M059J (cell line): ENCODE measurements at places on chromosomes 1 and 21. TPM values are rescaled to one million over a fixed set of nuclear protein-coding genes. Genes with fewer than 3 reads are reported as not detected.

Gene FCER1G
- total RNA-seq = not detected in 2 replicates

- DNase-seq = no peak
Measured at GRCh38 chr1:5526822-5527551, 465.2 kb downstream of the NPHP4 start.

DNA sequence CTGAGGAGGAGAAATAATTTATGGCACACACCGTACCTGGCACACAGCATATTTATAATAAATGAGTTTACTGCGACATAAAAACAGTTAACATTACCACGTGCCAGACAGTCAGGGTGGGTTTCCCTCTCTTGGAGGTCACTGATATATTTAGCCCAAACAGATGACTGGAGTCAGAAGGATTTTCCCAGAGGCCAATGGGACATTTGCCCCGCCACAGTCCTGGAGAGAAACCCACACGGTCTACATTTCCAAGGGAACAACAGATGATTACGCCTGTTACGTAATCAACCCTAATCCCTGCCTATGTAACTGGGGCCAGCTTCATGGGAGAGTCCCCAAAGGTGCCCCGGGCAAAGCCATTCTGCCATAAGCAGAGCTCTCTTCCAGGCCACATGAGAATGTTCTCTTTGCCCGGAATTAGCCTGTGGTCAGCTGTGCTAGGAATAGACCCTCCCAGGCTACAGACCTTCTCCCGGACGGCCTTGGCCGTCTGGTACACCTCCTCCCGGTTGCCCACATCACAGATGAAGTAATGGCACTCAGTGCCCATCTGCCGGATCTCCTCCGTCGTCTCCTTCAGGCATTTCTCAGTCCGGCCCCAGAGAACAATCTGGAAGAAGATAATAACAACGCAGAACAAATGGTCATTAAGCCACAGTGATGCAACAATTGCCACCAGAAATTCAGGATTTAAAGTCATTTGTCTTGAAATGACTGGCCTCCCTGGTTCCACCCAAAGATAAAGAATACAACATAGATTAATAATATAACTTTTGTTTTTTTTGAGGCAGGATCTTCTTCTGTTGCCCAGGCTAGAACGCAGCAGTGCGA lies 37.7 kb downstream of the DHRS3 start:
- DNase-seq = peak; percentile 94

- DNase-seq = peak; percentile 71
Measured at GRCh38 chr21:37582590-37582989, 216.0 kb downstream of the DYRK1A start.

GRCh38 chr1:39173119-39173994 lies 31.1 kb upstream of the MACF1 start:
- no peak for DNase-seq

DNA sequence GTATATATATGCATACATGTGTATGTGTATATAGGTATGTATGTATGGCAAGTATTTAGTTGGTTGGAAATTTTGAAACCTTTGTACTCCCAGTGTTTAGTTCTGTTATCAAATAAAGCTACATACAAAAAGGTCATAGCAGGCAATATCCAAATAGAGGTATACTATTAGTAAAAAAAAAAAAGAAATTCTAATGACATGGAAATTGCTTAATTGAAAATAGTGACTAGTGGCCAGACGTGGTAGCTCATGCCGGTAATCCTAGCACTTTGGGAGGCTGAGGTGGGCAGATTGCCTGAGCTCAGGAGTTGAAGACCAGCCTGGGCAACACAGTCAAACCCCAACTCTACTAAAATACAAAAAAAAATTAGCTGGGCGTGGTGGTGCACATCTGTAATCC lies 351.6 kb upstream of the NR5A2 start:
- no peak for DNase-seq

DNA sequence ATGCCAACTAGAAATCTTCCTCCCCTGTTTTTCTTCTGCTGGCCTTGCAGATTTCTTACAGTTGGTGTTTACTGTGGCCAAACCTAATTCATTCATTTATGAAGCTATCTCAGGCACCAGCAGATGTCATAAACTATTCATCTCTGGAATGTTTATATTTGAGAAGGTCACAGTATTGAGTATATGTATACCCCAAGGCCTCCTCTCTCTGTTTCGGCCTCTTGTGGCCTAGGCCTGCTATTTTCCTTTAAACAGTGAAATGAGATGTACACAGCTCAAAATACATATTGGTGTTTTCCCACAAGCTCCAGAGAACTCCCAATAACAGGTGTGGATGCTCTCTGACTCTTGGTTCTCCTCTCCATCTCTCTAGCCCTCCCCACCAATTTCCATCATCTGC lies 520.7 kb upstream of the CAMK1G start:
- no peak for DNase-seq

DNA sequence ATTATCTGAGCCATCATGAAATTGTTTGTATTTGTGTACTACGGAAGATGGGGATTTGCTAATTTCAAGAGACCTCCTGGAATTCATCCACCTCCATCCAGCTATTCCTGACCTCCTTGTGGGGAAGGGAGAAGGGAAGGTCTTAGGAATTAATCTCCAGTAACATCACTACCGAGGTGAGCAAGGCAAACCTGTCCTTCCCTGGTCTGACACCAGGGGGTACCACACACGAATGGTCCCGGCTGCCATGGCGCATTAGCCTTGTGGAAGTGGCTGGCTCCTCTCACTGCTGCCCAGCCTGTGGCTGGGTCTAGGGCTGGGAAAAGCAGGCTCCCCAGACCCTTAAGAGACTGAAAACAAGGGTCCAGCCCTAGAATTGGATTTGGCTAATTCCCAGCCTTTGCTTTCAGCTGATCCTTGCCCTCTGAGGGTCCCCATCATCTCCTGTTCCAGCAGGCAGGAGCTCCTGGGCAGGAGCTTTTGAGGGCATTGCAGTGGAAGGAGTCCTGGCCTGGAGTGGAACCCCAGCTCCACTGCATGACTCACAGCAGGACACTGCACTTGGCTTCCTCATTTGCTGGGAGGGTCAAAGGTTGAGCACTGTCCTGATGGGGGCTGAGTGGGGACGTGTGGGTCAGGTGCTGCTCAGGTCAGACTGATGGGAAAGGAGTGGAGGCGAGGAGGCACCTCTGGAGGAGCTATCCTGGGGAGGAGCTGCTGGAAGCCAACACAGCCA lies 34.8 kb downstream of the RIMS3 start:
- DNase-seq = no peak

- DNase-seq = no peak
Measured at GRCh38 chr1:111720274-111720976, 18.8 kb downstream of the INKA2 start.

Gene PLA2G2C
- total RNA-seq = not detected in 2 replicates

DNA sequence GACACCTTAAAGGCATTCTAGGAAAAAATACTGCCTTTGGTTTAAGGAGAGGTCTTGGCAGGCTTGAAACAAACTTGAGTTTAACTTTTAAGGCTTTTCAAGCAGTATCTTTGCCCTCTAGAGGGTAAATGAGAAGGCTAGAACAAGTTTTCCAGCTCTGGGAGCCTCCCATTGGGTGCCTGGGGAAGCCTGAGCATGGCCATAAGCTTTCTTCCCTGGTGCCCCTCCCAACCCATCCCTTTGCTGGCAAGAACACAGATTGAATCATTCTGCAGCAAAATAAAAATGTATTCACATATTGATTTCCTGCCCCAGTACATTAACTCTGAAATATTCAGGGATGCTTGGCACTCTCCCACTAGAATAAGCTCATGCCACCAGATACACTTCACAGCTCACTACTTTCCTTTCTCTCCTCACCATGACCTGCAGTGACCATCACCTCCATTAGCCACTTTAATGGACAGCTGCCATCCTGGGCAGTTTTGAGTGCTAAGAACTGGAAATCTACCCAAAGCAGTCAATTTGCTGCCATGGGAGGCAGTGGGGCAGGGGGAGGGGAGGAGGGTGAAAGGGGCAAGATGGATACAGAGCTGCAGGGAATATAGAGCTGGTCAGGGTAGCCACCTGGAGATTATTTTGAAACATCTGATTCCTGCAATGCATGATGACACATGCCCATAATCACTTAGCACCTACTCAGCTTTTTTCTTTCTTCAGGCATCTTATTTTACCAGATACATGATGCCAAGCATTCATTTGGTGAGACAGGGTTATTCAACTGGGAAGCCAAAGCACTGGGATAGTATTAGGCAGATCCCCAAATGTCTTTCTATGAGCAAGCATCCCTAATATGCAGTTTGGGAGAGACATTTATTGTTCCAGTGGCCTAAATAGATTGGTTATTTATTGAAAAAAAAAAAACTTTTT lies 140.6 kb downstream of the SYT2 start:
- no peak for DNase-seq

- peak; percentile 17 for DNase-seq
Measured at GRCh38 chr1:21855257-21856096, 43.4 kb downstream of the LDLRAD2 start.

Gene OR14K1
- not detected in 2 replicates for total RNA-seq

Gene FTCD
- not detected in 2 replicates for total RNA-seq

Gene PTPN7
- not detected in 2 replicates for total RNA-seq

Gene GON4L
- 12.0 and 22.0 TPM in 2 replicates for total RNA-seq

Gene TTC13
- 15.5 and 18.5 TPM in 2 replicates for total RNA-seq

GRCh38 chr1:151953409-151954094 lies 40.1 kb downstream of the S100A10 start:
- DNase-seq = no peak

- no peak for DNase-seq
Measured at GRCh38 chr1:64960731-64961130, 5.6 kb downstream of the JAK1 start.

GRCh38 chr21:35138665-35139381 lies 89.7 kb upstream of the RUNX1 start:
- peak; percentile 99 for DNase-seq

Gene COL18A1
- total RNA-seq = 202 and 347 TPM in 2 replicates

GRCh38 chr1:236534151-236534651 lies 10.4 kb downstream of the LGALS8 start:
- peak; percentile 74 for DNase-seq

Gene PPIAL4G
- total RNA-seq = not detected in 2 replicates

Gene BGLAP
- not detected in 2 replicates for total RNA-seq

- peak; percentile 7 for DNase-seq
Measured at GRCh38 chr1:173603056-173603591, at the start of gene SLC9C2. TSS of gene SLC9C2 (minus strand) at chr1:173603072. CDS start at chr1:173601776, 1,296 bp downstream.

DNA sequence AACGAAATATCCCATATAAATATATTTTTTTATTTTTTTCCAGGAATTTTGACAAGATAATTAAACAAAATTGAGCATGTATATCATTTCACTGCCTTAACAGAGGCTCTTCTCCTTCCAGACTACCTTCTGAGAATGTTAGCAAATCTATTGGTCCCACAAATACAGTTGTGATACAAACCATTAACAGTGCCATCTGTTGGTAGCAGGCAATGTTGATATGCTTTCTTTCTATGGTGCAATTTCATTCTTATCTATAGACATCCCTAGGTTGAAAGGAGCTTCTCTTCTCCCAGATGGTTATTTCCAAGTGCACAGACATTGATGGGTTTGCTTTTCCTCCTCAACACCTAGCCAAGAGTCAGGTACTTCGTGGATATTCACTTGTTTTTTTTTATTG lies 303.6 kb downstream of the USH2A start:
- peak; percentile 32 for DNase-seq

Gene KIF17
- total RNA-seq = 0.59 and 0.86 TPM in 2 replicates

Gene MPL
- not detected in 2 replicates for total RNA-seq

DNA sequence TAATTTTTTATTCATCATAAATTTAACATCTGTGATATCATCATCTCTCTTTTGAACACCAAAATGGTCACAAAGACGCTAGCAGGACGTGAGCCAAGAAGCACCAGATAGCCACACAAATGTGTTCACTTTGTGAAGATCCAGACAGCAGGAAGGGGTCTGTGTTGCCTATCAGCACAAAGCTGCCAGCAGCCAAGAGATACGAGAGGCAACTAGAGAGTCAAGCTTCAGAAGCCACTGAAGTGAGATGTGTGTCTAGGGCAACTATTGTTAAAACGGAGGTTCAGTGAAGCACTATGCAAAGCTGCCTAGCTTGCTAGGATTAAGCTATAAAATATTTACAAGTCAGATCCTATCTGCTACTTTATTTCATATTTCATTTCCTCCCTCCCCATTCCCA lies 45.3 kb downstream of the NDC1 start:
- no peak for DNase-seq

- DNase-seq = no peak
Measured at GRCh38 chr1:244207042-244207934, 156.2 kb downstream of the ZBTB18 start.
